ENCODE measurements at places on chromosomes 4 and X.
A peak's percentile ranks its signal among the peaks of the same experiment; 100 is the strongest.

GRCh38 chrX:26442340-26442739 lies 226.4 kb downstream of the MAGEB5 start:
- no peaks in the 10 kb centered on the region for H3K36me3 ChIP-seq
- H3K27ac ChIP-seq, result no peak overlapping the region
- H3K4me1 ChIP-seq, result no peaks in the 10 kb centered on the region

DNA sequence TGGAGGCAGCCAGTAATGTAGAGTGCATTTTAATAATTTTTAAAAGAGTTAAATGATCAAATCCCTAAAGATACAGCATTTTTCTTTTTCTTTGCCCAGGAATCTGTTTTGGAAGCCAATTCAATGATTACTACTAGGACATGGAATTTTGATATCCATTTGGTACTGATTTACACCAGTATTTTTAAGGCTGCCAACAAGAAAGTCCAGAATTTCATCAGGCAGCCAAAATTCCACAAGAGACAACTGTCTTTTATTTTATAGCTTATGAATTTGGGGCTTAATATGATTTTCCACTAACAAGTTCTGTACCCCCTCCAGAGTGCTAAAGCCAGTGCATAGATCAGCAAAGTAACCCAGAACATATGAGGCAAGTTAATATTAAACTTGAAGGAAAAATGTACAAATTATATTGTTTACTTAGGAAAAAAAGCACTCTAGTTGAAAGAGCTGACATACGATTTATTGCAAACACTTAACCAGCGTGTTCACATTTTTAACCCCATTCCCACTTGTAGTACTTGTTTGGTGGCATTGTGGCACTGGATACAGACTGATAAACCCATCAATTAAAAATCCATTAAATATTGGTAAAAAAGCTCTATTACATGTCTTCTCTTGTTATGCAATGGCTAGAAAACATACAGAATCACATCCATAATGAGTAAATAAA lies 259.7 kb downstream of the DCHS2 start:
- no peak for DNase-seq
- no peak overlapping the region for H3K27ac ChIP-seq
- H3K36me3 ChIP-seq, result no peaks in the 10 kb centered on the region
- H3K4me1 ChIP-seq, result no peaks in the 10 kb centered on the region
- H3K27me3 ChIP-seq, result no peaks in the 10 kb centered on the region

- no peak overlapping the region for H3K4me3 ChIP-seq
- H3K27me3 ChIP-seq, result no peaks in the 10 kb centered on the region
- no peak overlapping the region for H3K27ac ChIP-seq
- no peak for DNase-seq
- H3K36me3 ChIP-seq, result no peaks in the 10 kb centered on the region
- no peaks in the 10 kb centered on the region for H3K4me1 ChIP-seq
Measured at GRCh38 chrX:134631426-134632346, 26.6 kb downstream of the PLAC1 start.

DNA sequence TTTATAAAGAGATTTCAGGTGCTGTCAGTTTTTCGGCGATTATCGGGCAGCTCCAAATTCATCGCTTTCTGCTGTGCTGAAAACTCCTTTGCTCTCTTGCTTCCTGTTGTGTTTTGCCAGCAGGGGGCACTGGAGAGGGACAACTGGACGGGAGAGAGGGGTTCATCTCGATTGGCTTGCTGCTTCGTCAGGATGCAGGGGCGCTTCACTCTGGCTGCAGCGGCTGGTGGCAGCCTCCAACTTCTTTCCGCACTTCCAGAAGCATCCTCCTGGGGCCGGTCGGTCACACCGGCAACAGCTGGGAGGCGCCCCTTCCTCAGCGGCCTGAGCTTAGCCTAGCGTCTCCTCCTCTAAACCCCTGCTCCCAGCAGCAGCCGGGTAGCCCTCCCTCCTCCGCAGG lies 29.5 kb downstream of the MSL3 start:
- H3K4me3 ChIP-seq, result no peak overlapping the region
- no peaks in the 10 kb centered on the region for H3K4me1 ChIP-seq
- H3K36me3 ChIP-seq, result no peaks in the 10 kb centered on the region
- no peak overlapping the region for H3K27ac ChIP-seq
- peak; percentile 93 for DNase-seq
- no peaks in the 10 kb centered on the region for H3K27me3 ChIP-seq

All from mesendoderm (in vitro differentiated cells).